Cardiac septum (tissue), 1 donor: ENCODE measurements at places on chromosomes 1 and 21.

- no peak for DNase-seq
Observed at GRCh38 chr1:231478811-231479210, 49.7 kb upstream of the TSNAX start.

- DNase-seq: no peak
Observed at GRCh38 chr1:179881642-179882252, 338 bp upstream of the TOR1AIP1 start.

DNA sequence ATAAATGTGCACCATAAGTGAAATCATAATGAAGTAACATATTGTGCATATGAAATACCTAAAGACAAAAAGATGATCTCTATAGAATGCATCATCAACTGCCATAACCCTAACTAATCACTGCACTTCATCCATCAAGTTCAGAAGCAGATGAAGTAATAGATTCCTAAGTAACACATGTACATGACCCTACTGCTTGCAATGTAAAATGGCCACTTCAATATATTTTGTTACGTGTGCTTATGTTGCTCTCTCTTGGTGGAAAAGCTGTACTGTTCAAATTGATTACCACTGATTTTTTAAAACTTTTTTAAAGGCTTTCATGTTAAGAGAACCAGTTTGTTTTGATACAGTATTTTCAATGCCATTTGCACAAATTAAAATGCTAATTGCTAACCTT lies 141.8 kb downstream of the TTLL7 start:
- no peak for DNase-seq

GRCh38 chr1:23732363-23733224 lies 10.7 kb upstream of the ELOA start:
- DNase-seq: no peak

GRCh38 chr1:32464191-32464715 lies 619 bp upstream of the ZBTB8B start:
- DNase-seq: no peak

GRCh38 chr1:25178917-25179561 lies 53.3 kb downstream of the SYF2 start:
- no peak for DNase-seq

DNA sequence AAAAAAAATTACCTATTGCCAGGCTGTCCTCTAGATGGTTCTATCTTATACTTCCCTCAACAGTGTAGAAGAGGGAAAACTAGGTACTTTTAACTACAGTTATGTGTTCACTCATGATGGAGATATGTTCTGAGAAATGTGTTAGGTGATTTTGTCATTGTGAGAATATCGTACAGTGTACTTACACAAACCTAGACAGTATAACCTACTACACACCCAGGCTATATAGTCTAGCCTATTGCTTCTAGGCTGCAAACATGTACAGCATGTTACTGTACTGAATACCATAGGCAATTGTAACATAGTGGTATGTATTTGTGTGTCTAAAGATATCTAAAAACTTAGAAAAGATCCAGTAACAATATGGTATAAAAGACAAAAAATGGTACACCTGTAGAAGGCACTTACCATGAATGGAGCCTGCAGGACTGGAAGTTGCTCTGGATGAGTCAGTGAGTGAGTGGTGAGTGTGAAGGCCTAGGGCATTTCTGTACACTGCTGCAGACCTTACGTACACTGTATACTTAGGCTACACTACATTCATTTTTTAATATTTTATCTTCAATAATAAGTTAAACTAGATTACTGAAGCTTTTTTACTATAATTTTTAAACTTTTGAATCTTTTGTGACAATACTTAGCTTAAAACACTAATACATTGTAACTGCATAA lies 13.2 kb downstream of the MGST3 start:
- DNase-seq: no peak

GRCh38 chr1:232066521-232066920 lies 439.9 kb downstream of the DISC1 start:
- DNase-seq: no peak

- no peak for DNase-seq
Observed at GRCh38 chr1:172567720-172568119, 34.8 kb downstream of the SUCO start.

- DNase-seq: no peak
Observed at GRCh38 chr1:49052102-49052501, 275.4 kb upstream of the BEND5 start.

- no peak for DNase-seq
Observed at GRCh38 chr1:68322837-68323687, 90.7 kb upstream of the WLS start.

DNA sequence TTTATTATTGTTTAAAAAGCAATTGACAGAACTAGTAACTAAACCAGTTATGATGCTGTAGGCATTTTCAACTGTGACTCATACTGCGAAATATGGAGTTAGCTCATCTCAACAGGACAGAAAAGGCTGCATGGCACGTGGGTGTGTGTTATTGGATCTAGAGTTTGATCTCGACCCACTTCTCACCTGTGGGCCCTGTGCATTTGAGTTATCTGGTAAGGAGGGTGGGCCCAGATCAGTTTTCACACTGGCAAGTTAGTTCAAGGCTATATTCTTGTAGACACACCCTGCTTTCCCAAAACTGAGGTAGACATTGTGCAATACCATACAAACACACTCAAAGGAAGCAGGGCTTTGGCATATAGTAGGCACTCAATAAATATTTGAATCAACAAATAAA lies 71.3 kb upstream of the PRDX6 start:
- DNase-seq: no peak

GRCh38 chr1:228272331-228272791 lies 64.5 kb downstream of the OBSCN start:
- DNase-seq: peak; percentile 36

DNA sequence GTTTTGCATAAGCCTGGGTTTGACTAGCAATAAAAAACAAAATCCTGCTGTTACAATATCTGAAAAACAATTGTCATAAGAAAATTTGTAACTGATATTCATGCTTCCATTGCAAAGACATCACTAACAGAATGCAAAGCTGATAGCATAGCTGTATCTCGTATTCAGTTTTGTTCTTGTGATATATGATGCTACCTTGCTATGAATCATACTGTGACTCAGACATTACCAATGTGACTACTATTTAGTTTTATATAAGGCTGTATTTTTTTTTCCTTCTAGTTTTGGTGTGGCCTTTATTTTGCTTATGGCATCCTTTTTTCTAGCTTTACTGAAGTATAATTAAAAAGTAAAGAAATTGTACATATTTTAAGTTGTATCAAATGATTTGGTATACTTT lies 1381.8 kb downstream of the MRPL39 start:
- DNase-seq: no peak

DNA sequence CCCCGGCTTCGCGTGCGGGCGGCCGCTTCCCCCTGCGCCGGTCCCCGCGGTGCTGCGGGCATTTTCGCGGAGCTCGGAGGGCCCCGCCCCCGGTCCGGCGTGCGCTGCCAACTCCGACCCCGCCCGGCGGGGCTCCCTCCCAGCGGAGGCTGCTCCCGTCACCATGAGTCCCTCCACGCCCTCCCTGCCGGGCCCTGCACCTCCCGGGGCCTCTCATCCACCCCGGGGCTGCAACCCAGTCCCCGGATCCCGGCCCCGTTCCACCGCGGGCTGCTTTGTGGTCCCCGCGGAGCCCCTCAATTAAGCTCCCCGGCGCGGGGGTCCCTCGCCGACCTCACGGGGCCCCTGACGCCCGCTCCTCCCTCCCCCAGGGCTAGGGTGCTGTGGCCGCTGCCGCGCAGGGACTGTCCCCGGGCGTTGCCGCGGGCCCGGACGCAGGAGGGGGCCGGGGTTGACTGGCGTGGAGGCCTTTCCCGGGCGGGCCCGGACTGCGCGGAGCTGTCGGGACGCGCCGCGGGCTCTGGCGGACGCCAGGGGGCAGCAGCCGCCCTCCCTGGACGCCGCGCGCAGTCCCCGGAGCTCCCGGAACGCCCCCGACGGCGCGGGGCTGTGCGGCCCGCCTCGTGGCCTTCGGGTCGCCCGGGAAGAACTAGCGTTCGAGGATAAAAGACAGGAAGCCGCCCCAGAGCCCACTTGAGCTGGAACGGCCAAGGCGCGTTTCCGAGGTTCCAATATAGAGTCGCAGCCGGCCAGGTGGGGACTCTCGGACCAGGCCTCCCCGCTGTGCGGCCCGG lies 159.2 kb downstream of the RUNX1 start:
- DNase-seq: peak; percentile 91

DNA sequence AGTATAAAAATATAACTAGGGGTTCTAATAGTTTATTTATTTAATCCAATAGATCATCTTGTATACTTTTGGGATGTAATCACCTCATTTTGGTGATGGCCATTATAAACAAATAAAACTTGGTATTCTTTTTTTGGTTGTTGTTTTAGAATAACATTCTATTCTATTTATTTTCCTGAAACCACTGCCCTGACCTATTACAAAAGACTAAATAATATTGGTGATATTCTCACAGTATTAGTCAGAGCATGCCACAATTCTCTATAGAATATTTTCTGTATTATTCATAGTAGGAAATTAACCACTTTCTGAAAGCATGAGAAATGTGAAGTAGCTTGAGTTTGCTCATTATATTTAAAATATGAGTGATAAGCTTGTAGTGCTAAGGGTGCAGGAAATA lies 54.1 kb upstream of the LRRC7 start:
- DNase-seq: no peak

DNA sequence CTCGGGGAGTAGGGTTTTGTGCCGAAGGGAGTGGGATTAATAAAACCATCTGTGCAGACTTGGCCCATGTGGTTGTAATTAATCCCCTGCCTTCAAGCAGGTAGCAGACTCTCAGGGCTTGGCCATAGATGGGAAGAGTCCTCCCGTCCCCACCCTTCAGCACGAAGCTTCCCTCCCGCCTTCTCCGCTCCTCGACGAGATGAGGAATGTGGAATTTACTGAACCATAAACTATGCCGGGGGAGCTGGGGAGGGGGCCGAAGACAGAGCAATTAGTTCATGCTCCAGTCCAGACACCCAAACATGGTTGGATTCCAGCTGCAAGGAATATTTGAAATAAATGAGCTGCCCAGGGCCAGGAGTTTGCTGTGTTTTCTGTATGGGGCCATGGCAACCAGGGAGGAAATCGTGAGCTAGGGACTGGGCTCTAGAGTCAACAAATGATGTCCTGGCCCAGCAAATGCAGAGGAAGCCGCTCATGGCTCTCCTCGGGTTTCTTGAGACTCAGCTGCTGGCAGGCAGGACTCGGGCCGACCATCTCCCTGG lies 78.8 kb downstream of the SPSB1 start:
- DNase-seq: no peak

DNA sequence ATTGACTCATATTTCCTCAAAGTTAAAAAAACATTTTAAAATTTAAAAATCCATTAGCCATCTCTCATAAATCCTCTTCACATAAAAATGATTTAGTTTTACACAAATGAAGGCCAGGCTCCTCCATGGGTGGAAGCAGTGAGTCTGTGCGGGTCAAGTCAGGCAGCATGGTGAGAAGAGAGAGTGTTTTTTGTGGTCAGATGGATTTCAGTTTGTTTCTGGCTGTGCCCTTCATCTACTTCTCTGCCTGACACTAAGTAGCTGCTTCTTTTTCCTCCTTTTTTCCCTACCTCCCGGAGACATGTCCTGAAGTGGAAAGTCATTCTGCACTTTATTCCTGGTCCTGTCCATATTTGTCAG lies 10.3 kb downstream of the PLA2G4A start:
- DNase-seq: no peak

DNA sequence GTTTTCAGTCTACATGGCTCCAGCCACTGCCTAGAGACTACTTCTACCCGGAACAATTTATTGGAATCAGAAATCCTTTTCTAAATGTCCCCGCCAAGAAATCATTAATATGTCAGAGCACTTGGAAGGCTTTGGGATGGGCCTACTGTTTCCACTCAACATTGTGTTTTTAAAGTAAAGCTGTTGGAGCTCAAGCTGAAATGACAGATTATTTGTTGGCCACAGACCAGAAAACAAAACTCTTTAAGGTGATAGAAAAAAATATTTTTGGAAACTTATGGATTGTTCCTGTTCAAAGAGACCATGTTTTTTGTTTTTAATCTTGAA lies 496 bp downstream of the VPS45 start:
- DNase-seq: no peak

DNA sequence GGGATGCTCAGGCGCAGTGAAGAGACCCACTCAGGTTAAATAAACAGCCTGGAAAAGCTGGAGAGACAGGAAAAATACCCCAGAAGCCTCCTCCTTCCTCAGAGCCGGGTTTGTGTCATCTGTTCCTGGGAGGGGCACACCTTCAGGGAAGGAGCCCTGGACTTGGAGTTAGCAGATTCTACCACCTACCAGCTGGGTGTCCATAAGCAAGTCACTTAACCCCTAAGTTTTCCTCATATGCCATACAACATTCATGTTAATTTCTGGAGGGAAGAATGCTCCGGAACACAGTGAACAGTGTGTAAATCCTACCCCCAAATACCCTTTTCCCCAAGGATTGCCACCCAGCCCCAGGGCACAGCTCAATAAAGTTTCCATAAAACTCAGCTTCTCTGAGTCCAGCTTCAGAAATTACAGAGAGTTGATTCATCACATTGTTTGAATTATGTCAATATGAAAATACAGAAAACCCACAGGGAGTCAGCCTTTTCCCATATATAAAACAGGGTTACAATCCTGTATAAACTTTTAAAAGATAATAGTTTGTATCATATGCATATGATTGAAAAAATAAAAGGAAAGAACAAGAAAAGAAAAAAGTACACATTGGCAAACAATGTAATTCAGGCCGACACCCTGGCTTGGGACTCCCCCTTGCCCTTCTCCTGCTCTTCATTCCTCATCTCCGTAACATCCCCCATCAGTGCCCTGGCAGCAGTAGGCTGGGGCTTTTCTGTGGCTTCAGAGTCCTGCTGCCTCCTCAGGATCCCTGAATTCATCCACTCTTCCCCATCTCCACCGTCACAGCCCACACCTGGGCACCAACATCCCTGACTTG lies 291.8 kb upstream of the USP24 start:
- no peak for DNase-seq

DNA sequence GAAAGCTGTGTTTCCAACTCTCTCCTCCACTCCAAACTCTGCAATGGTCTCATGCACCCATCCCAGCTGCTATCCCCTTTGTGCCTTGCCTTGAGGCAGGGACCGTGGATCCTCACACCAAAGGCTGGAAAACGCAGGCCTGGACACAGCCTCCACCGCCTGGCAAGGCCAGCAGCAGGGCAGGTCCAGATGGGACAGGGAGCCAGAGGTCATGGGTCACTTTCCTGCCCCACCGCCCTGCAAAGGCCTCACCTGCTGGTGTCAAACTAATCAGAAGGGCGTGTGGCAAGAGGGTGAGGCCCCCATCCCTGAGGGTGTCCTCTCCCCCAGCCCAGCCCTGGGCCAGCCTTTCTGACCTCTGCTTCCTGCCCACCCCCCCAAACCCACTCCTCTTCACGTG lies 106.3 kb downstream of the PAX7 start:
- peak; percentile 47 for DNase-seq

DNA sequence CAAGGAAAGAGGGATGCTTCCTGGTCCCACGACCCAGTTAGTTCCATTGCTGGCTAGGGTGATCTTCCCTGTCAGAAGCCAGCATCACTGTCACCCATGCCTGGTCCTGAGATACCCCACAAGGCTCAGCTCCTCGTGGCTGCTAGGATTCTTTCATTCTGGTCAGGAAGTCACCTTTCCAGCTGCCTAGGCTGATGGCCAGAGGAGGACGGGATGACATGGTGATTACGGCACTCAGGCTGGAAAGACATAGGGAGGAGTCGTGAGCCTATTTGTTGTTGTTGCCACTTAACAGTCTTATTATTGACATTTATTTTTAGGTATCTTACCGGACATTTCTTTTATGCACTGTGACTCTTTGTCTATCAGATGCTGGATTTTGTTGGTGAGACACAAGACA lies 20.0 kb upstream of the MAPKAPK2 start:
- no peak for DNase-seq

GRCh38 chr1:154199563-154199879 lies 6.6 kb downstream of the CFAP141 start:
- no peak for DNase-seq

- no peak for DNase-seq
Observed at GRCh38 chr1:162571696-162572095, 10.2 kb downstream of the UAP1 start.

GRCh38 chr1:53913352-53914033 lies 19.5 kb downstream of the DIO1 start:
- DNase-seq: no peak
